ENCODE measurements at places on chromosomes 12 and 14.

- no peak for DNase-seq
These were observed 307.3 kb downstream of the EGLN3 start for GRCh38 chr14:33643426-33644181.

DNA sequence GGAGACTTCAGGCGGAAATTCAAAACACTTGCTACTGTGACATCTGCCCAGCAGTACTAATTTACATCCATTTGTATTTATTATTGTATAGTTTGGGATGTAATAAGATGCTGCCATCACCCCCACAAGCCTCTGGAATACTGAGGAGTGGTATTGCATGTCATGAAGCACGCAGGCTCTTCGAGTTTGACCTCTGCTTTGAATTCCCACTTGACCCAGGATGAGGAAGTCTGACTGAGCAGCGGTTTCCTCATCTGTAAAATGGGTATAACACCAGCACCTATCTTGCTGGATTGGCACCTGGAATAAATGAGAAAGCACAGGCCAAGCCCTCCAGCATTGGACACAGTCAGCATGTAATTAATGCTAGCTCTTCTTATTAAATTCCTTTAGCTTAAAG is 116.0 kb upstream of the DIO3 start:
- DNase-seq = no peak

DNA sequence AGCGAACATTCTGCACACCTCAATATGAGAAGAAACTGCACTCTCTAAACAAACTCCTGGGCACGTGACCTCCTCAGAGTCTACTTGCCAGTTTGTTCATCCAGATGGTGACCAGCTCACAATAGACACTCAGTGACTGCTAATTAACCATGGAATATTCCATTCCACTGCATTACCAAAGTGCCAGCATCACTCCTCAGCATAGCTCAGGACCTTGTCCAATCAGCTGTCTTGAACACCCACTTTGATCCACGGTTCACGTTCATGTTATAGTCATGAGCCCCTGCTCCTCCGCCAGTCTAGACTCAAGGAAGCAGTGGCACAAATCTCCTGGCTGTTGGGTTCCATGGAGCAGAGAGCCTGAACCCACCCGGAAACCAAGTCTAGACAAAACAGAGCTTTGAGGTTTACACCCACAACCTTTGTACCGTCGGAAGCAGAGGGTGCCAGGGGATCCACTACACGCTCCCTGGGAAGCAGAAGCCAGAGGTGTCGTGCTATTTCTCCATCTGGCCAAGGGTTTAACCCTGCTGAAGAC is 285.3 kb downstream of the ZFP36L1 start:
- DNase-seq = no peak

GRCh38 chr12:4327293-4327692 is 6.3 kb downstream of the TIGAR start:
- no peak for DNase-seq

- no peak for DNase-seq
These were observed 72.2 kb downstream of the ST8SIA1 start for GRCh38 chr12:22262309-22262708.

GRCh38 chr12:32997471-32997870 is 100.9 kb upstream of the PKP2 start:
- DNase-seq = no peak

- DNase-seq = no peak
These were observed 930.6 kb upstream of the TMEM132C start for GRCh38 chr12:127336416-127336815.

- DNase-seq = no peak
These were observed 92.9 kb upstream of the DIO2 start for GRCh38 chr14:80304125-80304766.

GRCh38 chr12:131896080-131896810 is 1.8 kb downstream of the ULK1 start:
- DNase-seq = peak; percentile 48

DNA sequence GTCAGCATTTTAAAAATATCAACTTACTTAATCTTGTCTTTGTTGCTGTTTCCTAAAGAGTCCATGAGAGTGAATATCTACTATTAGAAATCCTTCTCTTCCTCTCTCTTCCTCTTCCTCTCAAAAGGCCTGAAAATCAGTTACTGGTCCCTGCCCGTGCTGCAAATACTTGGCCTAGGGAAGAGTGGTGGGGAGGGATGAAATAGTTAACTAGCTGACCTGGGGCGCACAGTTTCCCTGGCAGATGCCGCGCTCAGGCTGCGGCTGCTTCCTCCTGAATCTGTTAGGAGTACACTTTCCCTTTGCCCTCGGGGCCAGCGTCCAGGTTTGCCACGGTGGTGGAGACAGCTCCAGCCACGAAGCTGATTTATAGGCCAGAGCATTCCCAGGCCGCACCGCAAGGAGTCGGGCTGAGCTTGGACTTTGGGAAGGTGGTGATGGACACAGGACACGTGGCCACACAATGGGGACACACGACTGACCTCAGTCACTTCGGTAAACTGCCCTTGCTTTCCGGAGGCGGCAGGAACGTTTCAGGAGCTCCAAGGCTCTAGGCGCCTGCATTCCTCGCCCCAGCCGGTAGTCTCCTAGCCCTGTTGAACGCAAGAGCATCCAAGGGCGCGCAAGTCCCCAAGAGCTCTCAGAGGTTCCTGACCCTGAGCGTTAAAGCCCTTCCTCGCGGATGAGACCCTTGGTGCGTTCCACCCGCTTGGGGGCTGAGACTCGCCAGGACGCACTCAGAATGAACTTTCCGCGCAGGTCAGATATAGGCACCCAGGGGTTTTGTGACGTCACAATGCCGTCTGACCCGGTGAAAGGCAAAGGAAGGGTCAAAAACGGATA is 7.1 kb upstream of the ASCL1 start:
- DNase-seq = no peak

DNA sequence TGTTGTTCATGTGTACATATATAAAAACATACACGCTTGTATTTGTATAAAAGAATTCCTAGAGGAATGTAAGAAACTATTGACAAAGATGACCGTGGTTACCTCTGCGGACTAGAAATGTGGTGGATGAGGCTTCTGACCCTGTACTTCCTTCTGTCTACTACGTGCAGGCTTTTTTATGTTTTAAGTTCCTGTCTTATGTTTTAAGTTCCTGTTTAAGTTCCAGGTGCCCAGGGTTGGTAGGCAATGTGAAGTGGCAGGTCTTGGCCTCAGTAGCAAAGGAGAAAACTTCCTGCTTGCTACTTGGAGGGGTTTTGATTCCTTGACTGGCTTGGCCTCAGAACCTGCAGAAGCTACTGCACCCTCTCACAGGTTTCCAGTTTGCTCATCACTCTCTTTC is 11.6 kb downstream of the POMT2 start:
- no peak for DNase-seq

- no peak for DNase-seq
These were observed 97.3 kb downstream of the TRHDE start for GRCh38 chr12:72369423-72369959.

DNA sequence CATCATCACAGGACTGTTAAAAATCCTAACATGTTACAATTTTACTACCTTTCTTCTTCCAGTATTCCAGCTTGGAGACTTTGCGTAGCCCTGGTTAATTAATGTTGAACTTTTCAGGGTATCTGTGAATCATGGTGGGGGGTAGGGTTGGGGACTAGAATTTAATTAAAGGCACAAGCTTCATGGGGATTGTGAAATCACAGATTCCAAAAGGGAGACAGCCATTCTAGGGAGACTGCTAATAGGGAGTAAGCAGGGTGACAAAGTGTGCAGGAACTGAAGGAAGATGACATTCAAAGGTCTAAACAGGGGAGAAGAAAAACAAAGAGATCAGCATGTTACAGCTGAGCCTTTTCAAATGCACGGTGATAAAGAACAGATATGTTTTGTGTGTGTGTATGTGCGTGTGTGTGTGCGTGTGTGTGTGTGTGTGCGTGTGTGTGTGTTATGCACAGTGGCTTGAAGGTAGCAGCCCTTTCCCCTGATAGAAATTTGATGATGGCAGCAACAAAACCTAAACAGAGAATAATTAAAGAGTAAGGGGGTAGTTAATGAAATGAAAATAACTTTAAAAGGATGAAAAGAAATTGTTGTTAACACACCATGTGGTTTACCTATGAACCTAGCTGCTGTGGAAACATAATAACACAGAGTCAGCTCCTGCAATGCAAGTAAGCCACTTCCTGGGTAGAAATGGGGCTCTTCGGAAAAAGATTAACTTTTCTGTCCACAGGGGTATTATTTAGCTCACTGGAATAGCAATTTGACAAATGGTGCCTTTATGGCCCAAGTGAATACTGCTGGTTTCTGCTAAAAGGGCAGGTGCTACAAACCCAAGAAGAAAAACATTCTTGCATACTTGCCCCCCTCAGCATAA is 581.7 kb downstream of the DIO2 start:
- DNase-seq = no peak

DNA sequence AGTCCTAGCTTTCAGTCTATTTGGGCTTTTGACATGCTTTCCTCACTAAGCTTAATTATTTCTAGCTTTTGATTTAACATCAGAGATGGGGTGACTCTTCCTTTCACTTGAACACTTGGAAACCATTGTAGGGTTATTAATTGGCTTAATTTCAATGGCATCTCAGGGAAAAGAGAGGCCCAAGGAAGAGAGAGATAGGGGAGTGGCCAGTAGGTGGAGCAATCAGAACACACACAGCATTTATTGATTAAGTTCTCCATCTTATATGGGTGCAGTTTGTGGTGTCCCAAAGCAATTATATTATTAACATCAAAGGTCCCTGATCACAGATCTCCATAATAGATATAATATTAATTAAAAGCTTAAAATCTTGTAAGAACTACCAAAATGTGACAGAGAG is 1466.1 kb upstream of the SEL1L start:
- DNase-seq = no peak

DNA sequence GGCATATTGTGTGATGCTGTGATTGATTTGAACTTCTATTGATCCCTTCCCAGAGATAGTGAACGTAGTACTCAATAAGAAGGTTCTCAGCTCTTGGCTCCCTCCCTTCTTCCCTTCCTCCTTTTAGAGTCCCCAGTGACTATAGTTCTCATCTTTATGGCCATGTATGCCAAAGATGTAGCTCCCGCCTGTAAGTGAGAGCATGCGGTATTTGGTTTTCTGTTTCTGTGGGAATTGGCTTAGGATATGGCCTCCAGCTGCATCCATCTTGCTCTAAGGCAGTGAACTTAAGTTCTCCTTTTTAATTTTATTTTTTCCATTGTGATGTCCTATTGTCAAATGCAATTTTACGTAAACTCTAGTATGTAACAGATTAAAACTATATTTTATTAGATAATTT is 109.5 kb downstream of the AEBP2 start:
- no peak for DNase-seq

- no peak for DNase-seq
These were observed 838.6 kb downstream of the RPS29 start for GRCh38 chr14:48747561-48748089.

DNA sequence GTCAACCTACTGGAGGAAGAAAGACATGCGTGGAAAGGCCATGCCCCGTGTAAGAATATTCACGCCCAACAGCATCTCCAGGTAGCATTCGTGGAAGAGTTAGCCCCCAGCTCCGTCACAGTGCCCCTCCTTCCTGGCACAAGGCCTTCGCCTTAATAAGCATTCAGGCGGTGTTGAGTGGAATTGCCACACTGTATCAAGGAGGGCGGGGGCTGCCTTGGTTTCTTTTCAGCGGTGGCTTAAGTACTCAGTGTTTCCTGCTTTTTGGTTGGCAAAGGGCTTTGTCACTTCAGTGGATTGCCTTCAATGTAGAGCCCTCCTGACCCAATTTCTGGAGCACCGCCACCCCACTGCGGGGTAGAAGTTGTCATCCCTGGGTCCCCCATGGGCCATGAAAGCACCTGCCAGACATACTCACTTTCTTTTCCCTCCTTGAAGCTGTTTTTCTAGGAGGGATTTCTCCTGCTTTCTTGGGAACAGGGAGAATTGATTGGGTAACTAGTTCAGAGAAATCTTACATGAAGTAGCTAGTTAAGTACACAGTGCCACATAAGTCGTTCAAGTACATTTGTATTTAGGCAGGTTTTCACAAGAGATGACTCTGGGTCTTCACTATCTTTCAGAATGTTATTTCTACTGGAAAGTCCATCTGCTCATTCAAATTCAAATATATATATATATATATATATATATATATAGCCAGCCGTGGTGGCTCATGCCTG is 65.5 kb upstream of the STON2 start:
- no peak for DNase-seq

DNA sequence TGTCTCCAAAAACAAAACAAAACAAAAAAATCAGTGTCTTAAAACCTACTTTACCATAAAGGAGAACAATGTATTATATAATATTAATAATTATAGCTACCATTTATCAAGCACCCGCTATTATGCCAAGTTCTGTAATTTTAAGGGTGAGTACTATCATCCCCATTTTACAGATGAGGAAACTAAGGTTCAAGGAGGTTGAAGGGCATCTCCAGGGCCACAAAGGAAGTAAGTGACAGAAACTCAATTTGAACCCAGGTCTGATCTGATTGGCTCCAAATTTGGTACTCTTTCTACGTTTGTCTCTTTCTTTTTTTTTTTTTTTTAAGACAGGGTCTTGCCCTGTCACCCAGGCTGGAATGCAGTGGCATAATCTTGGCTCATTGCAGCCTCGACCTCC is 115.4 kb downstream of the BCAT1 start:
- no peak for DNase-seq

DNA sequence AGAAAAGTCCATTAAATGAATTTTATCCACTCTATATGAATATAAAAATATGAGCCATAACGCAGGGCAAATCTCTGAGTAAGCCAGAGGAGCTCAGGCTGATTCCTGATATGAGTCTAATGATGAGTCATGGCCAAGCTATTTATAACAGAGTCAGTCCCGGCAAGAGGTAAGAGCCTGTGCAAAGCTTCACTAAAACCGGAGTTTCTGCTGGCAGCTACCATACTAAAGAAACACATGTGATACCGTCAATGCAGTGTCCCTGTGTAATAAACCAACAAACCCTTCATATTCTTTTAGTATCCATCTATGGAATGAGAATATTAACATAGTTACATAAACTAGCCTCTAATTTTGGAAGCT is 319.4 kb downstream of the KCNC2 start:
- DNase-seq = no peak

DNA sequence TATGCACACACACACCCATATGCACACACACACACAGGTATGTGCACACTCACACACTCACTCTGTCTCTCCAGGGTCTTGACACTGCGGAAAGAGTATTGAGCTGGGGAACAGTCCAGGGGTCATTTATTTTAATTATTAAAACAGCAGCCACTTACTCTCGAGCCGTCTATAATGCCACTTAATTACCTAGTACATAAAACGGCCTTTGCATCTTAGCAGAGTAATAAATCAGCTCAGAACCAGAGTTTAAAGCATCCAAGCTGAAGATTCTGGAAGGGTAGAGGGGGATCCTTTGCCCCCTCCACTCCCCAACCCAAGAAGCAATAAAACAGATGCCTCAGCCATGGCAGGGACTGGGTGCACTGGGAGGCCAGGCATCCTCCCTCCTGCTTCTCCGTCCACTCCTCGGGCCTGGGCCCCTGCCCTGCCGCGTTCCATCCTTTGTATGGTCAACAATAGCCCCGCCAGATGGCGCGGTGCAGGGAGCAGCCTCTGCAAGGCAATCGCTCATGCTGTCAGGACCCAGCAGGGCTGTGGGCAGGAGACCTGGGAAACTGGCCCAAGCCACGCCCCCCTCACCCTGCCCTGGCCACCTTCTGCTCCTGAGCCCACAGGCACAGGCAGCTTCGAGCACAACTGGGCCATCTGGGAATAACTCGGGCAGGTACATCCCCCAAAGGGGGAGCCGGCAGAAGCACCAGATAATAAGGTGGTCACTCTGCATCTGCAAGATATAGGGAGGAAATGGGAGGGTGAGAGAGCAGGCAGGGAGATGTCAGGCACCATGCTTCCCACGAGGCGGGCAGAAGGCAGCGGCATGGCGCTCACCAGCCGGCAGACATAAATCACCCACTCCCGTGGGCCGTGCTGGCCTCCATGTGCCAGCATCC is 40.9 kb downstream of the CCDC85C start:
- no peak for DNase-seq

- no peak for DNase-seq
These were observed 51.1 kb upstream of the EIF5 start for GRCh38 chr14:103282932-103283331.
